ENCODE measurements at places on chromosomes 4 and X.

GRCh38 chr4:147786031-147786430, 54.1 kb downstream of the ARHGAP10 start:
- DNase-seq = peak; percentile 29

GRCh38 chrX:132231587-132231986, 12.3 kb upstream of the RAP2C start:
- DNase-seq = no peak

DNA sequence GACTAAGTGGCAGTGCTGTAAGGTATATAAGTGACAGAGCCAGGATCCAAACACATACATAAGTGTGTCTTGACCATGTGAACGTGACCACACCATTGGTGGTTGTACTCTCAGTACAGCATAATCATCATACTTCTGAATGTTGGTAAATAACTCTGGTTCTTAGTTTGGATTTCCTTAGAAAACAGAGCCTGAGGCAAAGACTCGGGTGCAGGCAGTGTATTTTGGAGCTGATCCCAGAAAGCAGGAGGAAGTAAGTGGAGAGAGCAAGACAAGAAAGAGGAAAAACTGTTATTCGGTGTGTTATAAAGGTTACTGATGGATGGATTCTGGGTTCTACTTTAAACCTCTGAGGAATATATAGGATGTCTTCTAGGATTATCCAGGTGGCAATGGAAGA, 127.9 kb downstream of the SLC39A8 start:
- DNase-seq = no peak

DNA sequence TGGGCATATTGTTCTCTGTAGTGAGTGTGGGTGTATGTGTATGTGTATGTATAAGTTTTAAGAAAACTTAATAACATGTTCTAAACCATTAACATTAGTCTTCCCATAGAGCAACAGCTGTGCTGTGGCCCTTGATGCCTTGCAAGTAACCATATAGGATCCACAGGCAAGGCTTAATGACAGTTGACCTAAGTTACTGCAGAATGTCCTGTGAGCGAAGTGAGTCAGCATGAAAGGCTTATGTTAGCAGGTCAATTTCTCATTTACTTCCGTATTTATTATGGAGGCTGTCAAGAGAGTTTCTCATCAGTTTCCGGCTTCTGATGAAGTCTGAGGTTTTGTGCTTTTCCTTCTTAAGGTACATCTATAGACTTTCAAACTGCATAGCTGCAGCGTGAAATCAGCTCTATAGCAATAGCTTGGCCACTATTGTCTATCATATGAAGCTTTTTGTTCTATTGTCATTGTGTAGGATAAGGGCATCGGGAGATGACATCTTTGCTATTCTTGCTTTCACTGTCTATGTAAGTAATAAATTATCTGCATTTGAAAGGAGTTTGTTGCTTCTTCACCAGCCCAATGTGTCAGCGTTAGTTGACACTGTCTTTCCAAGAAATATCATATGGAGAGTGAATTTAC, 1153.4 kb upstream of the AGA start:
- DNase-seq = no peak

- DNase-seq = no peak
Measured at GRCh38 chr4:69362351-69362750, 82.1 kb downstream of the UGT2B28 start.

DNA sequence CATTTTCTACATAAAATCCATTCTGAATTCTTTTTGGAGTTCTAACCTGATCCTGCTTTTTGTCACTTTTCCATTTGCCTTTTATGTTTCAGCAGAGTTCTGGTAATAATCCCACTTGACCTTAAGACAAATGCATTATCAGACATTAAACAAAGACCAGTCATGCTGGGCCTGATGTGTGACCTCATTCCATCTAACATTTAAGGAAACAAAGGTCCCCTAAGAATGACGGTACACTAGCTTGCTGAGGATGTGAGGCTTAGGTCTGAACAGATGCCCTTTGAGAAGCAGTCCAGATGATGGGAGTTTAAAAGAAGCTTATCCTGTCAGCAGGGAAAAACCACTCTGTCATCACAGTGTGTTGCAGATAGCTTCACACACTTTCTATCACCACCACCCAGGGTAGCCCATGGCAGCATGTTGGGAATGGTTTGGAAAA, 38.1 kb upstream of the PDE5A start:
- no peak for DNase-seq

GRCh38 chrX:118024482-118024881, 92.1 kb downstream of the KLHL13 start:
- no peak for DNase-seq

GRCh38 chrX:153492543-153492942, 2.2 kb upstream of the BGN start:
- DNase-seq = no peak

- no peak for DNase-seq
Measured at GRCh38 chr4:110475881-110476818, at the start of gene ENPEP. ENPEP (plus strand) TSS chr4:110476155; CDS start chr4:110476415, 260 bp downstream.

DNA sequence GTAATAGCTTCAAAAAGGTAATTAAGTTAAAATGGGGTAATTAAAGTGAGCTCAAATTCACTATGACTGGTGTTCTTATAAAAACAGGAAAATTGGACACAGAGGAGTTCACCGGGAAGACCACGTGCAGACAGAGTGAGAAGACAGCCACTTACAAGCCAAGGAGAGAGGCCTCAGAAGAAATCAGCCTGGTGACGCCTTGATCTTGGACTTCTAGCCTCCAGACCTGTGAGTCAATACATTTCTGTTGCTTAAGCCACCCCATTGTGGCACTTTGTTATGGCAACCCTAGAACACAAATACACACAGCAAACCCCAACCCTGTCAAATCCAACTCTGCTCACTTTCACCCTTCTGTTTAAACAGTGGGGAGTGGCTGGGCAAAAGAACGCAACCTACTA, 4.1 kb upstream of the CD38 start:
- no peak for DNase-seq

- DNase-seq = peak; percentile 54
Measured at GRCh38 chr4:2712261-2712842, 43.8 kb downstream of the TNIP2 start.

DNA sequence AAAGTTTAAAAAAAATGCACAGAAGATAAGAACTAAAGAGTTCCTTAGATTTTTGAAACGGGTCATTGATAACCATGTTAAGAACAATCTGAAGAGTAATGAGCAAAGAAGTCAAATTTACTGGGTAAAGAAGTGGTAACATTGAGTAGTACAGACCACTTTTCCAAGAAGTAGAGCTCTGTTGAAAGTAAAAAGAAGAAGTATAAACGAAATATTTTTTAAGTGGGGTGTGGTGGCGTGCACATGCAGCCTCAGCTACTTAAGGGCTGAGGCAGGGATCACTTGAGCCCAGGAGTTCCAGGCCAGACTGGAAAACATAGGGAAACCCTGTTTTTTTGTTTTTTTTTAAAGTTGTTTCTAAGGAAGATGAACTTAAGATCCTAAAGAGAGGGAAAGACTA, 68.5 kb downstream of the UBA6 start:
- DNase-seq = peak; percentile 46

- DNase-seq = peak; percentile 79
Measured at GRCh38 chr4:77044461-77045150, 31.2 kb downstream of the CCNI start.

DNA sequence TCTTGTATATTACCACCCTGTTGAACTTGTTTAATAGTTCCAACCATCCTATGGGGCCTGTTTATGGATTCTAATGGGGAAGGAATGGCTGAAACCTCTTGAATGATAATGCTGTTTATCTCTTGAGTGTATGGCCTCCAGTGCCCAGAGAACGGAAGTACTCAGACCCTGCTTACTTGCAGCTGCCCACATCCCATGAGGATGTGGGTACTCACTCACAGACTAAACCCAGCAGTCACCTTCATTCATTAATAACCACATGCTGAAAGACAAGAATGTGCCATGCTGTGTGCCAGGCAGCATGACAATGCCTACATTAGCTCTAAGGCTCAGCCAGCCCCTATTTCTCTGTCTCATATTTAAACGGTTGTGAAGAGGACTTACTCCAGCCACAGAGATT, 5.9 kb upstream of the ARMCX5 start:
- DNase-seq = peak; percentile 4

DNA sequence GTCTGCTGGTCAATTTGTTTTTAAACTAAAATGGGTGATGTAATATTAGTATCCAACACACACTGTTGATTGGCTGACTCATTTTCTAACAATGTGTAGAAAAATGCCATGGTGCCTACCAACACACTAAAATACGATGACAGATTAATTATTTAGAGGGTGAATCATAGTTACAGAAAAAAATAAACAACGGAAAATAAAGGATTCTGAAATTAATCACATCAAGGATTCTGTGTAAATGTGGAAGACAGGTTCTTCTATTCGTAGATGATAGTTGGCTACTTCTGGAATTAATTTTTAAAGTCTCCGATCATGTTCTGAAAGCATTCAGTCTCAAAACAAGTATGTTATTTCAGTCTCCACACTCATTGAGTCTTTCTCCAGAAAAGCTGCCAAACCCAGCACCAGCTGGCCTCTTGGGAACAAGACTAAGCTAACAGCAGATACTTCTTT, 8.2 kb upstream of the IQCM start:
- DNase-seq = no peak

DNA sequence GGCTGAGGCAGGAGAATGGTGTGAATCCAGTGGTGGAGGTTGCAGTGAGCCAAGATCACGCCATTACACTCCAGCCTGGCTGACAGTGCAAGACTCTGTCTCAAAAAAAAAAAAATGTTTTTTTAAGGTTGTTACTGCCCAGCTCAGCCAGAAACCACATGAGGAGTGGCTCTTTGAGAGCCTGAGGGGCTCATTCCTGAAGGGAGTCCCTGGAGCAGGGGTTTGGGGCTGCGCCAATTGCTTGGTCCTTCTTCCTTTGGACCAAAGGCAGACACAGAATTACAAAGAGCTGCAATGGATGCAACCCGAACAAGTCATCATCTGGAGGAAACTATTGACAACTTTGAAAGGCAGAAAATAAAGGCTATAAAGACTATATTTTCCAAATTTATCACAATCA, 60.6 kb upstream of the WWC2 start:
- DNase-seq = no peak

- no peak for DNase-seq
Measured at GRCh38 chr4:179292468-179292867, 1850.2 kb upstream of the AGA start.

DNA sequence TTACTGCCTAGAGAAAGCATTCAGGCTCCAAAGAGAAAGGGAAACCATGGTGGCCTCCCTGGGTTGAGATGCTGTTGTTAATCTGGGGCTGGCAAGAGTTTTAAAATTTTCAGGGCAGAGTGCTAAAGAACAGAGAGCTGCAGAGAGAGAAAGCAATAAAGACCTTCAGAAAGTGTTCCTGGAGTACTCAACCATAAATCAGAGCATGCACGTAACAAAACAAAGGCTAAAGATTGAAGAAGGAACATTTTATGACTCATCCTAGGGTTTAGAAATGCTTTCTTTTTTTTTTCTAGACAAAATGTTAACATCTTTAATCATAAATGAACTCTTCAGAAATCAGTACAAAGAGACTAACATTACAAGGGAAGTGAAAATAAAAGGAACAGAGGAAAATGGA, 562.3 kb upstream of the NDST4 start:
- DNase-seq = no peak

DNA sequence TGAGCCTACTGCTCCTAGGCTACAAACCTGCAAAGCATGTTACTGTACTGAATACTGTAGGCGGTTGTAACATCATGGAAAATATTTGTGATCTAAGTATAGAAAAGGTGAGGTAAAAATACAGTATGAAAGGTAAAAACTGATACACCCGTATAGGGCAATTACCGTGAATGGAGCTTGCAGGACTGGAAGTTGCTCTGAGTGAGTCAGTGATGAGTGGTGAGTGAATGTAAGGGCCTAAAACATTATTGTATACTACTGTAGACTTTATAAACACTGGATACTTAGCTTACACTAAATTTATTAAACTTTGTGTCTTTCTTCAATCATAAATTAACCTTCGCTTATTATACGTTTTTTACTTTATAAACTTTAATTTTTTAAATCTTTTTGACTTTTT, 3.7 kb downstream of the KIF4A start:
- DNase-seq = no peak

- DNase-seq = no peak
Measured at GRCh38 chr4:149751174-149751573, 64.5 kb downstream of the IQCM start.

DNA sequence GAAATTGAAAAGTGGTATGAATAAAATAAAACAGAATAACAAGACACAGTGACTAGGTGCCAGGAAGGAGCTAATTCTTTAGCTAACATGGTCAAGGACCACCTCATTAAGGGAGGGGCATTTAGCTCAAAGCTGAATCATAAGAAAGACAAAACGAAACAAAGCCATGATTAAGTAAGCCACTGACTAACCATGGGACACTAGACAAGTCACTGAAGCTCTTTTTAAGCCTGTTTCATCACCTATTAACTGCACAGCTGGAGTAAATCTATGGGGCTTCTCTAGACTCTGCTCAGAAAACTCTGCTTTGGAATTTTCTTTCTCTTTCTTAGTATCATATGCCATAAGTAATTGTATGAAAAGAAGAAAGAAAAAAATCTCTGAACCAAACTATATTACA, 49.8 kb upstream of the C1QTNF7 start:
- no peak for DNase-seq

- DNase-seq = no peak
Measured at GRCh38 chr4:83207497-83208101, 77.0 kb downstream of the COQ2 start.

- DNase-seq = no peak
Measured at GRCh38 chrX:44705817-44706551, 137.8 kb upstream of the DUSP21 start.

- peak; percentile 14 for DNase-seq
Measured at GRCh38 chr4:184280137-184280536, 62.5 kb upstream of the ENPP6 start.

DNA sequence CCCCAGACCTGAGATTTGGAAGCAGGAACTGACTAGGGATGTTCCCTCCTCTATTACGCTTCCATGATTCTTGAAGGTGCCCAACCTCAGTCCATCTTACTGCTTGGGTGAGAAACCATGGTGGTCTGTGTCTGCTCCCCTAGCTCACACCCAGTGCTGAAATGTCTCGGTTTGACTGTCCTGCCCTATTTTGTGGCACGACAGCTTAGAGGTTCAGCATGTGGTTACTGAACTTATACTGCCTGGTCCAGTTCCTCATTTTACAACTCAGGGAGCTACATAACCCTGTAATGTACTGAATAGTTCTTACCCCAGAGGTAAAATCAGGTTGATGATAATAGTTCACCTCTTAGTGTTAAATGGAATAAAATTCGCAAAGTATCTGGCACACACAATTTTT, 203.1 kb downstream of the RBM46 start:
- no peak for DNase-seq

DNA sequence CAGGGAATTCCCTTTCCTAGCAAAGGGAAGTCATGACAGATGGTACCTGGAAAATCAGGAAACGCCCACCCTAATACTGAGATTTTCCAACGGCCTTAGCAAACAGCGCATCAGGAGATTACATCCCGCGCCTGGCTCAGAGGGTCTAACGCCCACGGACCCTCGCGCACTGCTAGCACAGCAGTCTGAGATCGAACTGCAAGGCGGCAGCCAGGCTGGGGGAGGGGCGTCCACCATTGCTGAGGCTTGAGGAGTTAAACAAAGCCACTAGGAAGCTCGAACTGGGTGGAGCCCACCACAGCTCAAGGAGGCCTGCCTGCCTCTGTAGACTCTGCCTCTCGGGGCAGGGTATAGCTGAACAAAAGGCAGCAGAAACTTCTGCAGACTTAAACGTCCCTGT, 507.7 kb downstream of the ZIC3 start:
- no peak for DNase-seq

Measured in hematopoietic multipotent progenitor cell treated with erythropoietin and hydrocortisone succinate and interleukin-3 and kit ligand, for 6 days (in vitro differentiated cells).